ENCODE measurements at places on chromosomes 7 and 10.

DNA sequence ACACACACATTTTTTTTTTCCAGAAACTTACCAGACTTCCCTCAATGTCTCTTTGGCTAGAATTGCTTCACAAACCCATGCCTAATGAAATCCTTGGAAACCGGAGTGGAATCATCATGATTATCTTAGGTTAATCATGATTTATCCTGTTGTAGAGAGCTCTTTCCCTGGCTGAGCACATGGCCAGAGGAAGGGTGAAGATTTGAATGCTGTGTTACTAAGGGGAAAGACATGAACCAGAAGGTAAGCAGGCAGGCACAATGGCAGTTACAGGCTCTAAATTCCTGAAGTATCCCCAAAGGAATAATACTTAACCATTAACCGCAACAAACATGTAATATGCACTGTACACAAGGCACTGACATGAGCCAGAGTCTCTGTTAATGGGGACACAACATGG lies 4.1 kb upstream of the RNF148 start:
- no peak for DNase-seq

DNA sequence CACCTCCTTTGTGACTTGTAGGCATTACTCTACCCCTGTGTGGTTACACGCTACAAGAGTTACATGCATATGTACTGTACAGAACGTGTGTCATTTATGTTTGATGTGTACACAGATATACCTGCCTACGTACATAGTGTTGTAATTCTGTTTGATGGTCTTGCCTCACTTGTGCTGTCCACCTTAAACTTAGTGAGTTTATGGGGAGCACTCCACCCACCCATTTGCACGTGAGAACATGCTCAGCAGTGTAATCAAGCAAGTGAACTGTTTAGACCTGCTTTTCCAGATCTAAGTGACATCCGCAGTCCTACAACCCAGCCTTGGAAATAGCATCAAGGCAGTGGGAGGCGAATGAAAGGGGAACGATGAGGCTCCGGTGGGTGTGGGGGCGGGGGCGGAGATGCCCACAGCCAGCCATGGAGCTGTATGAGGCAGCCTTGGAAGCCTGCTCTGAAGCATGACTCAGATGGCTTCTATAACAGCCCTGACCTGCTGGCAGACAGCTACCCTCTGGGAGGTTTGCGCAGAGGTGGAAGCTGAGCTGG lies 52.1 kb downstream of the SUFU start:
- DNase-seq = no peak

DNA sequence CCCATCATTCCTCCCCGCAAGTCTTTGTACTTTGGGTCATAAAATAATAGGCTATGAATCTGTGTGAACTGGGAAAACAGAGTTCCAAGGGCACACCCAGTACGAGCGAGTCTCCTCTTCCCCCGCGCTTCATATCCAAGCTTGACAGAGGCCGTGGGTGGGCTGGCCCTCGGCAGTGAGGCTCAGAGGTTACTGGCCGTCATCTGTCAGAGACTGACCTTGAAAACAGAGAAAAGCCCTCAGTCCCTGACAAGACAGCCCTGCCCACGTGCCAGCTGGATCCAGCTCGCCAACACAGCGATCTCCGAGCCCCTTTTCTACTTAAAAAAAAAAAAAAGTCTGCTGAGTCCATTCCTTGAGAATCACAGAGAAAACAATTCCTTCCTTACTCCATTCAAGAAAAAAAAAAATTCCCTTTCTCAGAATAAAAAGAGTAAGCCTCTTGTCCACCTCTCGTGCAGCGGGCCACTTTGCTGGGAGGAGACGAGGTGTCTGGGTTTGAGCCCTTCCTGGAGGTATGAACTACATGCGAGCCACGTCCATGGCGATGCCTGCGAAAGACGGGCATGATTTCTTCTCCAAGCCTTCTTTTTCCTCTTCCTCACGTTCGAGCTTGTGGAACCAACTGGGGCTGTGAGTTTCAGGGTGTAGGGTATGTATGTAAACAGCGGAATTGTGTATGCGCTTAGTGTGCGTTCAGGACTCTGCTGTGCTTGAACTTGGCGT lies 744 bp upstream of the BICC1 start:
- DNase-seq = no peak

GRCh38 chr7:158536871-158537515 lies 50.6 kb downstream of the PTPRN2 start:
- no peak for DNase-seq

GRCh38 chr7:55100544-55101327 lies 81.9 kb downstream of the EGFR start:
- no peak for DNase-seq

DNA sequence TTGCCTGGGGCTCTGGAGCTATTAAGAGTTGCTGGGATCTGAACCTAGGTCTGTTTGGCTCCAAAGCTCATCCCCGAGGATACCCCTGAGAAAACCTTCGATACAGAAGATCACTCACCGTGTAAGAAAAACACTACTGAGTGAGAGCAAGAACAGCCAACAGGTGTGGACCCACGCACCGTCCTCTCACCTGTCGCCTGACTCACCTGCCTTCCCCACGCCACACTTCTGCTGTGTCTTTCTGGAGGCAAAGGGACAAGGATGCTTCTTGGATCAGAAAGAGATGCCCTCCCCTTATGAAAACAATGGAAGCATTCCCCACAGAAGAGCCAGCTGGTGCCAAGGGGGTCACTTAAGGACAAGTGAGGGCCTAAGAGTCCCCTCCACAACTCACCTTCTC lies 46.7 kb downstream of the COL13A1 start:
- no peak for DNase-seq

- DNase-seq = no peak
Measured at GRCh38 chr7:101582971-101583370, 46.1 kb downstream of the MYL10 start.

DNA sequence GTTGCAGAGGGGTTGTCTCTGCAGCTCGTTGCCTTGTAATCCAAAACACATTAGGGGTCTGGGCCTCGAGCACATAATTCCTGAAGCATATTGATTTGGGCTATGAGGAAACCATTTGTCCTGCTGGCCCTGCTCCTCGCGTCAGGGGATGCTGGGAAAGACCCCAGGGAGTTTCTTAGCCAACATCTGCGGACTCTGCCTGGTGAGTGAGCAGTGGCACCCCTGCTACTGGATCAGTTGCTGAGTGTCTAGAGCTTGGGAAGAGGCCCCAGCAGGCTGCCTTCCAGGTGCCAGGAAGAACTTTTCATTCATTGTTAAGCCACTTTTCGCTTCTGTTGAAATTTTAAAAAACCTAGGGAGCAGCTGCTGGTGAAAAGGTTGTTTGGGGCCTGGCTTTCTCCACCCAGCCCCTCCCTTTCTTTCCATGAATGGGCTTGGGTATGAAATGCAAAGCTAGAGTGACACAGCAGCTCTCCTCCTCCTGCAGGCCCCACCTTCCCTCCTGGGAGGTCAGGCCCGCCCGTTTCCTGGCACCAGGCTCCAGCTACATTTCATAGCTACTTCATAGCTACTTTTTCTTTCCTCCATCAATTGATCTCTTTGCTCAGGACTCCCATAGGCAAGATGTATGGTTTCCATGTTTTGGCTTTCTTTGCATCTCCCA lies 26.8 kb downstream of the TACR2 start:
- no peak for DNase-seq

- DNase-seq = no peak
Measured at GRCh38 chr10:126565441-126565840, 105.1 kb downstream of the C10orf90 start.

GRCh38 chr10:7075851-7076250 lies 335.0 kb downstream of the SFMBT2 start:
- no peak for DNase-seq

- DNase-seq = no peak
Measured at GRCh38 chr10:133362846-133363245, 5.0 kb upstream of the FUOM start.

GRCh38 chr7:37504801-37505200 lies 56.1 kb upstream of the ELMO1 start:
- DNase-seq = peak; percentile 20

GRCh38 chr7:83532219-83532618 lies 116.7 kb downstream of the SEMA3E start:
- DNase-seq = no peak

DNA sequence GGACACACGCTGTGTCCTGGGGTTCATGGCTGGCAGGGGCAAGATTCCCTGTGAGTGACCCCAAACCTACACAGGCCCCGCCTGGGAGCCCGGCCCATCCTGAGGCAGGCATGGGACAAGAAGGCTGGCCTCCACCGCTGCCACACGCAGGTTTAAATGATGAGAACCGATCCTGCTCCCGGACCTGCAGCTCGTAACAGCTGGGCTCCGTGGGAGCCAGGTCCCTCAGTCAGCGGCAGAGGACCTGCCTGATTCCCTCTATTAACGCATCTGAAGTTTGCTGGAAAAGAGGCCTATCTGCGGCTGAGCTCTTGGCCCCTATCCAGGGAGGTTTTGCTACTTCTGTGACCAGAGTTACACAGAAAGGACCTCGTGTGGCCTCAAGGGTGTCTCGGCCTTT lies 112.3 kb downstream of the VIPR2 start:
- no peak for DNase-seq

GRCh38 chr7:91345449-91345848 lies 81.2 kb downstream of the FZD1 start:
- DNase-seq = no peak

DNA sequence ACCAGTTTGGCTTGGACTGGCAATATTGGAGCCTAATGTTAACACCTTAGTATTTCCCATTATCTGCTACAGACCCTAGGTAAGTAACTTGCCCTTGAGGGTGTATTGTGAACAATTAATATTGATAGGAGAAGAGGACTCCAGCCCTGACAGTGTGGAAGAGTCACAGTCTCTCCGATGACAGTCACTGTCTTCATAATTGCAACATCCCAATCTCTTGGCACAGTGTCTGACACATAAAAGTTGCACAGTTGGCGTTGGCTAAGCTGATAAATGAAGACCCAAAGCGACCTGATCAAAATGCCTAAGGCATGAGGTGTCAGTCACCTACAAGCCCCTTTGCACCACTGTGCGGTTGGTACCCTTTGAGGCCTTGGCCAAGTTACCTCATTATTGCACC lies 154.7 kb upstream of the AOAH start:
- no peak for DNase-seq

All from midbrain (tissue), 1 donor.